Activated T-helper 1 cell treated with anti-CD3 and anti-CD28 coated beads, Interleukin-12 subunit alpha, Interleukin-12 subunit beta, Interleukin-2, Interleukin-4 antibody, amounts not matched to agents 30 ng/mL and 10 ng/mL and 1 ng/mL, durations not matched to agents 14 hours and 24 hours and 36 hours (primary cell): ENCODE measurements at places on chromosomes 16 and 17. TPM values are rescaled to one million over a fixed set of nuclear protein-coding genes. Genes with fewer than 3 reads are reported as not detected.

GRCh38 chr17:31433091-31433790, 41.8 kb downstream of the RAB11FIP4 start:
- H3K27me3 ChIP-seq: peaks cover 25% of the 10 kb centered on the region
- peak; percentile 34 for DNase-seq
- no peaks in the 10 kb centered on the region for H3K36me3 ChIP-seq
- H3K4me1 ChIP-seq: peaks cover 7% of the 10 kb centered on the region
- peak overlapping the region; percentile 35 for H3K27ac ChIP-seq

- peaks cover 7% of the 10 kb centered on the region for H3K4me1 ChIP-seq
- H3K27ac ChIP-seq: no peak overlapping the region
- peak overlapping the region; percentile 32 for H3K4me3 ChIP-seq
- DNase-seq: no peak
- H3K36me3 ChIP-seq: no peaks in the 10 kb centered on the region
- peaks cover 47% of the 10 kb centered on the region for H3K27me3 ChIP-seq
Observed at GRCh38 chr17:19534562-19535149, 1.0 kb downstream of the SLC47A1 start.

DNA sequence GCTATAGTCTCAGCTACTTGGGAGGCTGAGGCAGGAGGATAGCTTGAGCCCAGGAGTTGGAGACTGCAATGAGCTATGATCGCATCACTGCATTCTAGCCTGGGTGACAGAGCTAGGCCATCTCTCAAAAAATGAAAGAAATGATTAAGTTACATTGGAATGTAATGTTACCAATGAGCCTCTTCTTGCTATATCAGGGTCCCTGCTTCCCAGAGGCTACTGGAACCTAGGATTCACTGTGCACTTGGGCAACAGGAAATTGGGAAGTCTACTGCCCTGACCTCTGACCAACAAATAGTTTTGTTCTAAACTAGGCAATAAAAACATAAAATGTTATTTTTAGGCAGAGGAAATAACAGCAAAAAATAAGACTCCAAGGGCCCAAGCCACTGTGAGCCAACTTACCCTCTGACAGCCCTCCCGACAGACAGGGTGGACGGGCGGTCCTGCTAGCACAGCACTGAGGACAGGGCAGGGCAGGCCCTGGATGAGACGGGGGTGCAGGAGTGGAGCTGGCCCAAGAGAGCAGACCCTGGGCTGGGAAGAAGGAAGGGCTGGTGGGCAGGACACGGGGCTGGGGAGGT, 27.5 kb downstream of the NSMCE1 start:
- no peak overlapping the region for H3K4me3 ChIP-seq
- H3K36me3 ChIP-seq: peaks cover 25% of the 10 kb centered on the region
- peaks cover 86% of the 10 kb centered on the region for H3K4me1 ChIP-seq
- no peak overlapping the region for H3K27ac ChIP-seq
- no peaks in the 10 kb centered on the region for H3K27me3 ChIP-seq

DNA sequence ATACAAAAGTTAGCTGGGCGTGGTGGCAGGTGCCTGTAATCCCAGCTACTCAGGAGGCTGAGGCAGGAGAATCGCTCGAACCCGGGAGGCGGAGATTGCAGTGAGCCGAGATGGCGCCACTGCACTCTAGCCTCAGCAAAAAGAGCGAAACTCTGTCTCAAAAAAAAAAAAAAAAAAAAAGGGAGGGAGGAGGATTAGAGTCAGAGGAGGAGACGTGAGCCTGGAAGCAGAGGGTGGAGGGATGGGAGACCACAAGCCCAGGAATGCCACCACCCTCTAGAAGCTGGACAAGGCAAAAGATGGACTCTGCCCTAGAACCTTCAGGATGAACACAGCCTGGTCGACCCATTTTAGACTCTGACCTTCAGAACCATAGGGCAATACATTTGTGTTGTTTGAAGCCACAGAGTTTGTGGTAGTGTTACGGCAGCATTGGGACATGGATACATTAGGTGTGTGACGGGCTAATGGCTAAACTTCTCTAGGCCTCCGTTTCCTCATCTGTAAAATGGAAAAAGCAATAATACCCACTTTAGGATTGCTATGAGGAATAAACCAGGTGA, 2.1 kb upstream of the SMIM22 start:
- peaks cover 6% of the 10 kb centered on the region for H3K4me1 ChIP-seq
- DNase-seq: no peak
- peaks cover 1% of the 10 kb centered on the region for H3K27me3 ChIP-seq
- H3K27ac ChIP-seq: no peak overlapping the region

DNA sequence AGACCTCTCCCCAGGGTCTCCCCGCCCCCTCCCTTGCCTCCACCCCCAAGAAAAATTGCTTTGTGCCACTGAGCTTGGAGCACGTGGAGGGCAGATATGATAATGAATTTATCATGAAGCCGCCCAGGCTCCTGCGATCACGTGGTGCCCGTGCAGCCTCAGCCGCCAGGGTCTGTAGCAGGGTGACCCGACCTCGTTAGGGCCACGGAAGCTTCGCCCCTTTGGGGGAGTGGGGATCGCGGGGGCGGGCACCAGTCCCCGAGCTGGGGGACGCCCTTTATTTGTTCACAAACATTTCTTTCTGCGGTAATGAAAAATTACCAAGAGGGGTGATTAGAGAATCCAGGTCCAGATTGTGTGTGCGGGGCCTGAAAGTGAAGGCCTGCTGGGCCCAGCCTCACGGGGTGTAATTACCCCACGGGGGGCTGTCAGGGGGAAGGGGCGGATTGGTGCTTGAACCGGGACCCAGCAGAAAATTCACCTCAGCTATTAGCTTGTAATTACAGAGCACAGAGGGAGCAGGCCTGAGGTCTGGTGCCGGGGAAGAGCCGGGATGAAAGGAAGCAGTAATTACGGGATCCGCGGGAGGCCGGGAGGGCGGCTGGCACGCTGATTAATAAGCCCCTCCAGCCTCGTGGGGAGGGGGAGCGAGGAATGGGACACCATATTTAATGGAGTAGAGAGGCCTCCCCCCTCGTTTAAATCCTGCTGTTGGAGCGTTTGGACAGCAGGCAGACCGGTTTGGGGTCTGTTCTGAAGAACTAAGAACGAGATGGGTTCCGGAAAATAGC, 13.3 kb downstream of the GSE1 start:
- DNase-seq: no peak
- H3K27me3 ChIP-seq: peaks cover 1% of the 10 kb centered on the region
- no peaks in the 10 kb centered on the region for H3K4me1 ChIP-seq

DNA sequence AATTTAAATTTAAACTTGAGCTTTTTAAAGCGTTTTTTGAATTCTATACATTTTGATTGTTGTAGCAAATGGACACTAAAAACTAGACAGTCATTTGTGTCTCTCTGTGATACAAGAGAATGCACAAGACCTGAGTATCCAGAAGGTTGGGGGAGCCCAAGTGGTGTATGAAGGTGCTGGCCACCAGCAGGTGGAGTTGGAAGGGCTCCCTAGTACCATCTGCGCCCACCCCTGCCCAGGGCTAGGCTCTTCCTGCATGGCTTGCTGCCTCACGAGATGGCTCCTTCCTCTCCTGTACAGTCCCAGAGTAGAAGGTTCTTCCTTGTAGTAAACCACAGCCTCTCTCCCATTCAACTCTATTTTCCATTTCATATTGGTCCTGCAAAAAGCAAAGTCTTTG, 17.0 kb downstream of the GID4 start:
- H3K36me3 ChIP-seq: peaks cover 23% of the 10 kb centered on the region
- H3K4me1 ChIP-seq: no peaks in the 10 kb centered on the region
- no peak for DNase-seq
- H3K4me3 ChIP-seq: no peak overlapping the region
- H3K27me3 ChIP-seq: no peaks in the 10 kb centered on the region
- H3K27ac ChIP-seq: no peak overlapping the region

- no peak overlapping the region for H3K27ac ChIP-seq
- peak; percentile 65 for DNase-seq
- peaks cover 27% of the 10 kb centered on the region for H3K4me1 ChIP-seq
- no peak overlapping the region for H3K4me3 ChIP-seq
- peaks cover 42% of the 10 kb centered on the region for H3K36me3 ChIP-seq
- H3K27me3 ChIP-seq: no peaks in the 10 kb centered on the region
Observed at GRCh38 chr16:87850009-87851006, 19.0 kb downstream of the SLC7A5 start.

DNA sequence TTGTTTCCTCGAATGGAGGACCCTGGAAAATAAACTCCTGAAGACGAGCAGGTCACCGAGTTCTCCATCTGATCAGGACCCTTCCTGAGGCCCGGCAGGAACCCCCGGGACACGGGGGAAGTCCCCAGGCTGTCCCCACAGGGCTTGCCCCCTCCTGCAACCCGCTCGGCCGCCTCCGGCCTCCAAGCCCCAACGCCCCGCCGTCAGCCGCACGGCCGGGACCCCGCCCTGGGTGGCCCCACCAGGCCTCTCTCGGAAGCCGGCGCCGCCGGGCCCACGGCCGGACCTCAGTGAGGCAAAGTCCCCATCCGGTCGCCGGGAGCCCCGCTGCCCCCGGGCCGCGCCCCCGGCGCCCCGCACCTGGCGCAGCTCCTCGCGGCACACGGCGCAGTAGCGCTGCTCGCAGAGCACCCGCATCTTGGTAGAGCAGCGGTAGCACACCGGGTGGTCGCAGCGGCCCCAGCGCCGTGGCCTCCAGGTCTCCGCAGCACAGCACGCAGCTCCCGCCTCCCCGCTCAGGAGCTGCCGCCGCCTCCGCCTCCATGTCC, 383 bp downstream of the ZNF598 start:
- peaks cover 14% of the 10 kb centered on the region for H3K36me3 ChIP-seq
- H3K4me3 ChIP-seq: peak overlapping the region; percentile 91
- no peak for DNase-seq
- peak overlapping the region; percentile 86 for H3K27ac ChIP-seq

- H3K27me3 ChIP-seq: peaks cover 2% of the 10 kb centered on the region
- H3K4me1 ChIP-seq: no peaks in the 10 kb centered on the region
- H3K27ac ChIP-seq: no peak overlapping the region
- no peak for DNase-seq
Observed at GRCh38 chr17:82745524-82745923, 6.3 kb upstream of the TBCD start.

GRCh38 chr17:72120642-72121163, at the start of gene SOX9:
Gene SOX9 (plus strand): TSS chr17:72121020. CDS start chr17:72121392, 372 bp downstream.
- no peak within 1 kb of the TSS for H3K4me3 ChIP-seq
- peaks cover 66% of the 10 kb centered on the region for H3K27me3 ChIP-seq
- no peaks in the 10 kb centered on the region for H3K4me1 ChIP-seq
- H3K36me3 ChIP-seq: peaks cover 2% of the 10 kb centered on the region
- peak within 1 kb of the TSS; percentile 68 for H3K27ac ChIP-seq

- H3K27me3 ChIP-seq: no peaks in the 10 kb centered on the region
- no peaks in the 10 kb centered on the region for H3K36me3 ChIP-seq
- peaks cover 9% of the 10 kb centered on the region for H3K4me1 ChIP-seq
- peak; percentile 11 for DNase-seq
- no peak overlapping the region for H3K4me3 ChIP-seq
Observed at GRCh38 chr17:73566905-73567782, 77.1 kb downstream of the SDK2 start.

- H3K4me1 ChIP-seq: peaks cover 52% of the 10 kb centered on the region
- no peaks in the 10 kb centered on the region for H3K27me3 ChIP-seq
- H3K36me3 ChIP-seq: peaks cover 38% of the 10 kb centered on the region
- H3K4me3 ChIP-seq: no peak overlapping the region
- no peak overlapping the region for H3K27ac ChIP-seq
Observed at GRCh38 chr17:80652756-80653330, 108.2 kb downstream of the RPTOR start.

DNA sequence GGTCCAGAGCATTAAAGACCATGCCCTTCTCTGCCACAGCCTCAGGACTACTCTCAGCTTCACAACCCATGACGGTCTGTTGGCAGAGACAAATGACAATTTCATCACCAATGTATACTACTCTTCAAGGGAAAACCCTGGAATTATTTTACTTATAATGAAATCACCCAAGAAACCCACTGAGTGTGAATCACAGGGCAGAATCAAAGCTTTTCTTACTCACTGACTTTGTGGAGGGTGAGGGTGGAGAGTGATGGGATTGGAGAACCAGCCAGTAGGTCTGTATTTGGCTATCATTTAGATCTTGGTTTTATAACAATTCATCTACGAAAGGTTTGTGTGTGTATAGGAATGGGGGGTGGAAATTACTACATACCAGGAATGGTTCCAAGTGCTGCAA, 442.6 kb downstream of the SHISA9 start:
- no peak for DNase-seq
- H3K27me3 ChIP-seq: no peaks in the 10 kb centered on the region
- no peak overlapping the region for H3K4me3 ChIP-seq
- H3K4me1 ChIP-seq: no peaks in the 10 kb centered on the region
- H3K27ac ChIP-seq: no peak overlapping the region
- H3K36me3 ChIP-seq: no peaks in the 10 kb centered on the region

DNA sequence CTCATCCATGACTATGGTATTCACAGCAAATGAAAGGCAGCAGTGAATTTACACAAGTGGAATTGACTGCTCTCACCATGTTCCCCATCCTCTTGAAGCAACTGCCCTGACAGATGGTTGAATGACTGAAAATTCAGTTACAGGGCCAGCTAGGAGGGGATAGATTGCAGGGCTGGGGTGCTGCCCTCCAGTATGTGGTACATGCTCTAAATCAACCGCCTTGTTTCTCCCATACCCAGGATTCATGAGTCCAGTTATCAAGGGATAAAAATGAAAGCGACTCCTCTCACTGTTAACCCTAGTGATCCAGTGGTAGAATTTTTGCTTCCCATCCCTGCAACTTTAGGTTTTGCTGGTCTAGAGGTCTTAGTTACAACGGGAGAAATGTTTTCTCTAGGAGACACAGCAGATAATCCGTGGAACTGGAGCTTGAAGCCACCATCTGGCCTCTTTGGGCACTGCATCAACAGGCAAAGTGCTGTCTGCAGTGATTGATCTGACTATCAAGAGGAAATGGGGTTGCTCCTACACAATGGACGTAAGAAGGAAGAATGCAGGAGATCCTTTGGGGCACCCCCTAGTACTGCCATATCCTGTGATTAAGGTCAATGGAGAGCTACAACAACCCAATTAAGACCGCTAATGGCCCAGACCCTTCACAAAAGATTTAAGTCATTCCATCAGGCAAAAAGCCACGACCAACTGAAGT, 32.0 kb downstream of the SCPEP1 start:
- H3K27ac ChIP-seq: no peak overlapping the region
- peaks cover 14% of the 10 kb centered on the region for H3K4me1 ChIP-seq
- peak; percentile 22 for DNase-seq

GRCh38 chr17:31072186-31072585, 22.6 kb upstream of the NF1 start:
- H3K27me3 ChIP-seq: peaks cover 2% of the 10 kb centered on the region
- no peaks in the 10 kb centered on the region for H3K4me1 ChIP-seq
- H3K36me3 ChIP-seq: no peaks in the 10 kb centered on the region
- no peak overlapping the region for H3K27ac ChIP-seq
- no peak overlapping the region for H3K4me3 ChIP-seq

- no peak for DNase-seq
- H3K27ac ChIP-seq: no peak overlapping the region
- no peak overlapping the region for H3K4me3 ChIP-seq
- H3K27me3 ChIP-seq: no peaks in the 10 kb centered on the region
- no peaks in the 10 kb centered on the region for H3K4me1 ChIP-seq
Observed at GRCh38 chr17:13070732-13071131, 52.9 kb upstream of the ELAC2 start.

GRCh38 chr16:74321356-74321755, 24.7 kb downstream of the PSMD7 start:
- H3K36me3 ChIP-seq: peaks cover 6% of the 10 kb centered on the region
- no peaks in the 10 kb centered on the region for H3K27me3 ChIP-seq
- H3K4me3 ChIP-seq: no peak overlapping the region
- DNase-seq: no peak
- H3K27ac ChIP-seq: no peak overlapping the region

The KIFC3 gene
- total RNA-seq: 0.93 and 0.96 TPM in 2 replicates

The LGALS9C gene
- not detected in 2 replicates for total RNA-seq

The KIF19 gene
- total RNA-seq: 0.10 and 0.13 TPM in 2 replicates

The C16orf89 gene
- total RNA-seq: not detected in 2 replicates

The SLC47A2 gene
- total RNA-seq: not detected in 2 replicates

The PIK3R5 gene
- total RNA-seq: 30.5 and 33.6 TPM in 2 replicates

The CDC6 gene
- 130 and 135 TPM in 2 replicates for total RNA-seq

The HIGD1B gene
- total RNA-seq: not detected in 2 replicates

The KRT222 gene
- total RNA-seq: not detected in 2 replicates
